ENCODE measurements at places on chromosomes 4 and X. TPM values are rescaled to one million over a fixed set of nuclear protein-coding genes. Genes with fewer than 3 reads are reported as not detected.

DNA sequence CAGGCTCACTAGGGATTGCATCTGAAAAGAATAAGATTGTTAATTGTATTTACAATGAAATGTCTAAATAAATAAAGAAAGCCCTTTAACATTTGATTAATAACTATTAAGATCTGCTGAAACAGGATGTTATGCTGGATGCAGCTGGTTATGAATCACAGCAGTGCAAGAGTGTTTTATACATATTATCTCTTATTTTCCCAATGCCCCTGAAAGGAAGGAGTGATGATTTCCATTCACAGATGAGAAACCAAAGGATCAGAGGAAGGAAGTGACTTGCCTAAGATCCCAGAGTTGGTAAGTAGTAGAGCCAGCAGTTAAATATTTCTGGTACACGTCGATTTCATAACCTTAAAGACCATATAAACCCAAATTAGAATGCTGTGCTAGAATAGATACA is 76.3 kb upstream of the ARHGAP36 start:
- DNase-seq: no peak

DNA sequence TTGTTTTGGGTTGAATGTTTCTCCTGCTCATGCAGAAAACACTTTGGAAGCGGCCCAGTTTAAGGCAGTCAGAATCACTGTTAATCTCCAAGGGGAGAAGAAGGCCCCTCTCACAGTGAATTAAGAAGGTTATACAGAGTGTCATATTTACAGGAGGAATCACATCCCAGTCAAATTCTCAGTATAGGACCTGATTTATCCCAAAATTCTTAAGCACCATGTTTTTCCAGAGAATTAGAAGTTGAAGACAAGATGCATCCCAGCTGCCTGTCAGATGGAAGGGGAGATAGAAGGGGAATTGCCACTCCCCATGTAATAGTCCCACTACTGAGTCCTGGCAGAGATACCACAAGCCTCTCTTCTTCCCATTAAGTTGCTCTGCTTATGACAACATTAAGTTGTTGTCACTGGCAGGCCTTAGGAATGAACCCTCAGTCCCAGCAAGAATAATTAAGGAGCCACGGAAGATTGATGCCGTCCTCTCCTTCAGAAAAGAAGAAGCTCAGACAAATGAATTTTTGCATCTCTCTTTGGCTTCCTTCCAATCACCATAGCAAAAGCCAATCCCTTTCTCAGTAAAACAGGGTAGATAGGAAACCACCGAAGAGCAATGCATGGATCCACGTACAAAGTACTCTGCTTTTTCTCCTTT is 138.4 kb downstream of the LDB2 start:
- peak; percentile 43 for DNase-seq

- DNase-seq: no peak
These were observed 81.5 kb upstream of the TEX13D start for GRCh38 chrX:124250835-124251437.

DNA sequence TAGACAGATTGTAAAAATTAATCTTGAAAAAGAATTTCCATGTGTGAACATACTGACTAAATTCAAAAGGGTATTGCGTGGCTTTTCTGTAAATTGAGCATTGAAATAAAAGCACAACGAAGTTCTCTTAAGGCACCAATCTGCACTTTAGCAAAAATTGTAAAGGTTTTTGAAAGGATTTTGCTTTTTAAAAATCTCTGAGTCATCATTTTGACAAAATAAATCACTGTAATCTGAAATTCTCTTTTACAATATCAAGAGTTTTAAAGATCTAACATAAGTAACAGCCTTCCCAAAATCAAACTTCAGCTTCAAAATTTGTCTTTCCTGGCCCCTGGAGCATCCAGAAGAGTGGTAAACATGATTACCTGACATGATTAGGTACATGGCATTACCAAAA is 830.9 kb upstream of the AGA start:
- no peak for DNase-seq

GATA1 gene
- 0.72 TPM for polyA plus RNA-seq

DNA sequence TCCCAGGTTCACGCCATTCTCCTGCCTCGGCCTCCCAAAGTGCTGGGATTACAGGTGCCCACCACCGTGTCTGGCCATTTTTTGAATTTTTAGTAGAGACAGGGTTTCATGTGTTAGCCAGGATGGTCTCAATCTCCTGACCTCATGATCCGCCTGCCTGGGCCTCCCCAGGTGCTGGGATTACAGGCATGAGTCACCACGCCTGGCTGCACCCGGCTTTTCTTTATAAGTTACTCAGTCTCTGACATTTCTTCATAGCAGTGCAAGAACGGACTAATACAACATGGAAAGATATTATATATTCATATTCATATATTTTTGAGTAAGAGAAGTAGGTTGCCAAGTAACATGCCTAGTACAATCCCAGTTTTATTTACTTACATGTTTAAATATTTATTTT is 22.9 kb downstream of the SHROOM3 start:
- DNase-seq: no peak

- DNase-seq: no peak
These were observed 54.7 kb downstream of the CD38 start for GRCh38 chr4:15832523-15833451.

- DNase-seq: no peak
These were observed 140.5 kb downstream of the CHRNA9 start for GRCh38 chr4:40475609-40476008.

GRCh38 chr4:11297627-11298026 is 131.1 kb downstream of the HS3ST1 start:
- no peak for DNase-seq

DNA sequence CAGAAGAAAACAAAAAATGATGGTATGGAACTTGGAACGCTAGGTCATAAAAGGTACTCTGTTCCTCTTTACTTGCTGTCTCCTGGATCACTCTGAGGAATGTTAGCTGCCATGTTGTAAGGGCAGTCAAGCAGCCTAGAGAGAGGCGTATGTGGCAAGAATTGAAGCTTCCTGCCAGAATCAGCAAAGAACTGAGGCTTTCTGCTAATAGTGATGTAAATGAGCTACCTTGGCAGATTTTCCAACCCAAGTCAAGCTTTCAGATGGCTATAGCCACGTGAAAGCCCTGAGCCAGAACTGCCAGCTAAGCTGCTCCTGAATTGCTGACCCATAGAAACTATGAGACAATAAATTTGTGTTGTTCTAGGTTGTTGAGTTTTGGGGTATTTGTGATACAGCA is 38.7 kb downstream of the AASDH start:
- DNase-seq: no peak

PDZD4 gene
- polyA plus RNA-seq: 2.4 TPM

GRCh38 chr4:68948985-68949384 is 2.6 kb downstream of the UGT2A3 start:
- no peak for DNase-seq

- no peak for DNase-seq
These were observed 13.2 kb downstream of the CLNK start for GRCh38 chr4:10671366-10671765.

DNA sequence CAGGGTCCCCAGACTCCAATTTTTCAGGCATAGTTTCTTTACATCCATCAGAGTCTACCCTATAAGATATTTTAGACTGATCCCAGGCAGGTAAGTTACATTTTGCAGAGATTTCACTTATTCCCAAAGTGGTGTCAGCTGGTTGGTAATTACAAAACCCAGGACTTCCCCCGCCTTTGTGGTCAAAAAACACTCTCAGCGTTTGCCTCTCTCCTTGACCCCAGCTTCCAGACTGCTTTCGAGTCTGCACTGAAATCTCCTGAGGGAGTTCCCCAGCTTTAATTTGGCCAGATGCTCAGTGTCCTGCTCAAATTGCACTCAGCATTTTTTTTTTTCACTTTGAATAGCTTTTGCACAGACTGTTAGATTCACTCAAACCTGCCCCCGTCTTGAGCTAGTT is 11.2 kb upstream of the AMOT start:
- DNase-seq: no peak

GRCh38 chr4:26298198-26298947 is 22.4 kb upstream of the RBPJ start:
- DNase-seq: no peak

- DNase-seq: no peak
These were observed 14.8 kb upstream of the RASGEF1B start for GRCh38 chr4:81486502-81486901.

DNA sequence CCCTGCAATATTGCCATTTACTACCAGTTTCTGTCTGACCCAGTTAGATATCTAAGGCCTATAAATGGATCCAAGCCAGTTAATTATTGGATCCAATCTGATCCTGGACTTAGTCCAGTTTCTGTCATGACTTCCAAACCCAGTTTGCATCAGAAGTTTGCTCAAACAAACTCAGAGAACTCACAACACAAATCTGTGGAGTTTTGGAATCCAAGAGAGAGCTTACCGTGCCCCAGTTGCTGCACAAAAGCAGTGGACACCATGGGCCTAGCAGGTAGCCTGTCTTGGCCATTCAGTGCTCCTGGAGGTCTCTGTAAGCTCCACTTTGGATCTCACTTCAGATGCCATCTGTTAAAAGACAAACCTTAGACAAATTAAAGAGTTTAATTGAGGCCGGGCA is 174.5 kb downstream of the AASDH start:
- no peak for DNase-seq

PTPN13 gene
- 6.0 TPM for polyA plus RNA-seq

DNA sequence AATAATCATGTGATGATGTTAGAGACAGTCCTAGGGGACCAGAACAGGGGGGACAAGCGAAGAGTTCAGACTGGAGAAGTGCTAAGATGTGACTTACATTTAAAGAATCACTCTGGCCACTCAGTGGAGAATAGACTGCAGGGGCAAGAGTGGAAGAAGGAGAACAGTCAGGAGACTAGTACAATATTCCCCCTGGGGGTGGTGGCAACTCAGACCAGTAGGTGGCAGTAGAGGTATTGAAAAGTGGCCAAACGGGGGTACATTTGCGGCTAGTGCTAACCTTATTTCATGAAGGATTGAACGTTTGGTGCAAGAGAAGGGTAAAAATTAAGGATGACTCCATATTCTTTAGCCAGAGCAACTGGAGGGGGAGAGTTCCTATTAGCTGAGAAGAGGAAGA is 2.7 kb upstream of the BMX start:
- DNase-seq: no peak

- no peak for DNase-seq
These were observed 10.2 kb downstream of the ASIC5 start for GRCh38 chr4:155855897-155856296.

PPP4R3C gene
- polyA plus RNA-seq: not detected

- no peak for DNase-seq
These were observed 63.3 kb downstream of the TBC1D14 start for GRCh38 chr4:6972911-6973310.

- no peak for DNase-seq
These were observed 22.8 kb downstream of the RAB28 start for GRCh38 chr4:13461191-13461905.

TECRL gene
- 65.5 TPM for polyA plus RNA-seq

EPGN gene
- polyA plus RNA-seq: not detected
